NCI-H2107 (cell line): ENCODE measurements at places on chromosomes 13 and 19.

- no peak for DNase-seq
Observed at GRCh38 chr13:92901739-92902138, 324.9 kb upstream of the GPC6 start.

DNA sequence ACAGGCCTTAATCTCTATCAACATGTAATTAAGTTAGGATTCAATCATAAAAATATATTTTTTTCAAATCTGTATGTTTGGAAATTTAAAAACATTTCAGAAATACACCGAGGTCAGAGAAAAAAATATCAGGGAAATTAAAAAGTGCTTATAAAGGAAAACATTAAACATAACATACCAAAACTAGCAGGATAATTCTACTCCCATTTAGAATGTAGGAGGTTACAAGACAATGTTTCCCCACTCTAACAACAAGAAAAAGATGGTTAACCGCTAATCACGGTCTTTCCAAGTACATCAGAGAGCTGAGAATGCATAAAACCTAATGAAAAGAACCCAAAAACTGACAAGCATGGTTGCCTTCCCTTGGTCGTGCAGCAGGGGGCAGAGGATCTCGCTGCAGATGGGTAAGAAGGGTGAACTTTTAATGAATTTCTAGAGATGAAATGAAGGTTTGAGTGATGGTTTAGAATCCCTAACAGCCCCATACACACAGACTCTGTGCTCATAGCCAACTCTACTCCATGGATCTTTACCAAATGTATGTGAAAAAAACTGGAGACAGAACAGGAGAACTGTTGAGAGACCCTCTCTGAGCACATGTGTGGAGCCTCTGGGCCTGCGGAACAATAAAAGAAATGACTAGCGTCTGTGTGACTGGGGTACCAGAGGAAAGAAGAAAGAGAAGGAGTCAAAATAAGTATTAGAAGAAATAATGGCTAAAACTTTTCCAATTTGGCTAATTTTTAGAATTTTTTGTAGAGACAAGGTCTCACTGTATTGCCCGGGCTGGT is 51.3 kb upstream of the LSM14A start:
- DNase-seq = no peak

- DNase-seq = no peak
Observed at GRCh38 chr13:49516467-49516866, 20.7 kb downstream of the PHF11 start.

- no peak for DNase-seq
Observed at GRCh38 chr19:34991542-34992333, 8.4 kb upstream of the GRAMD1A start.
